ENCODE measurements at places on chromosomes 4 and X.

GRCh38 chr4:95599777-95600400, 51.1 kb upstream of the UNC5C start:
- no peak for DNase-seq

- no peak for DNase-seq
Measured at GRCh38 chr4:142596595-142596994, 249.5 kb downstream of the INPP4B start.

DNA sequence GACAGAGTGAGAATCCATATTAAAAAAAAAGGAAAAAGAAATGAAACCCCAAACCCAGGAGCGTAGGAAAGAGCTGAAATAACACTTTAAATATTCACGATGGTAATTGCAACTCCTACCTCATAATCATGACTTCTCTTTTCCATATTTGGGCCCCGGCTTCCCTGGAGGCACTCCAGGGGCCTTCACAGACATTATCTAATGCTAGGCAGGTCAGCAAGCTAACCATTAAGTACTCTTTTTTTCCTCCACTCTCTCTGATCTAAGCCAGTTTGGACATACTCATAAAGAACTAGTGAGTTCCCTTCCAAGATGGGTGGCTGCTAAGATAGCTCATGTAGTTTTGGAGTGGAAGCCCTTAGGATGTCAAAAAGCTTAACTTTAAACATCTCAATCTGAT, 83.2 kb downstream of the SH3KBP1 start:
- no peak for DNase-seq

DNA sequence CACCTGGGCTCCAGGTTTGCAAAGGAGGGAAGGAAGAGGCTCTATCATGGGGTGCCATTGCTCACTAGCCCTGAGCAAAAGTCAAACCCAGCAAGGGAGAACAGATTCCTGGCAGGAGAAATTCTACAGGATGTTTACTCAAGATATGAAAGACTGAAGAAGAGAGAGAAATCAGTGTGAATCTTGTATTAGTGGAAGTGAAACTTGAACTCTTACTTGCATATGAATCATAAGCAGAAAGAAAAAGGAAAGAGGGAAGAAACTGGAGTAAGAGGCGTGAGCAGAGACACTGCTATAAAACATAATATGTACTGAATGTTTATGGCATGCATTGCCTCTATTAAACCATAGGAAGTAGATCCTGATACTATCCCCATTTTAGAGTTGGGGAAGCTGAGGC, 60.9 kb downstream of the C4orf46 start:
- DNase-seq = no peak

DNA sequence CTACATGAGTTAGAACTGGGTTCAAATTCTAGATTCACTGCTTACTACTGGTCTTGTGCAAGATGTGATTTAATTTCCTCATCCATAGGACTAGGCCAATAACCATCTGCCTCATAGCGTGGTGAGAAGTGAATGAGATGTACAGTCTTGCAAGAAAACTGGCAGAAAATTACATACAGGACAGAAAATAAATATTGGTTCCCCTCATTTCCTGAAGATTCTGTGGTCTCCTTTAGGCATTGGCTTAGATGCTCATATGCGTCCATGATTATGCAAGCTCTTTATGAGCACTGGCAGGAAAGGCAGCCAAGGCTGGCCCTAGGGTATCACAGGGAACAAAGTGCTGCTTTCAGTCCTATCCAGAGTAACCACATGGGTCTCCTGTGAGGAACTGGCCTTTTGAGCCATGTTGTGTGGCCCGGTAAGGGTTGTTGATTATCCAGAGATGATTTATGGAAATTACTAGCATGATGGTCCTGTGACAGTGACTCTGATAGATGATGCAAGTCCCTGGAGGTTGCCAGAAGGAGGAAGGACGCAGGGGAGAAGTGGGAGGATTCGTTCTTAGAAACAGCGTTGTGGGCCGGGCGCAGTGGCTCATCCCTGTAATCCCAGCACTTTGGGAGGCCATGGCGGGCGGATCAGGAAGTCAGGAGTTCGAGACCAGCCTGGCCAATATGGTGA, 9.9 kb upstream of the MOB1B start:
- DNase-seq = no peak

- no peak for DNase-seq
Measured at GRCh38 chr4:152024881-152025280, 264.1 kb upstream of the GATB start.

DNA sequence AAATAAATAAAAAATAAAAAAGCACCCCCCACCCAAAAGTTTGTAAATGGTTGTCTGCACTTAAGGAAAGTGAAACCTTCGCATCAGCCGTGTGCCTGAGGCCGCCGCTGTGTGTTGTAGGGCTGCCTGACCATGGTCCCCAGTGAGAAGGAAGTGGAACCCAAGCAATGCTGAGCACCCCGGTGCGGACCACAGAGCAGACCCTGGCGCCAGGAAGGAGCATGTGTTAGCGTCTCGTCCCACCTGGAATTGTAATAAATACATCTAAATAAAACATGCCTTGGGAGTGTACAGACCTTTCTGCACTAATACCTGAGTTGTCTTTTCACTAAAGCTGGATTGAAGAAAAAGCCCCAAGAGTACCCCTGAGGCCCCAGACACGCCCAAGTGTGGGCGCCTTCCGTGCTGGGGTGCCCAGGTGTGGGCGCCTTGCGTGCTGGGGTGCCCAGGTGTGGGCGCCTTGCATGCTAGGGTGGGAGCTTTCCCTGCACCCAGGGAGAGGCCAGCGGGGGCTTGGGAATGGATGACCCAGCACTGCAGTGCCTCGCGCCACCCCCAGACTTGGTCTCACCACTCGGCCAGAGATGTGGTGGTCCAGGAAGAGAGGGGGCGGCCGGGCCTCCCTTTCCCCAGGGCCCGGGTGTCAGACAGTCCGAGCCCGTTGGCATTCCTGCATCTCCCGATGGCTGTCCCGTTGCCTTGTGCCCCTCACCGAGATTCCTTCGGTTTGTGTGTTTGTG, 33.7 kb downstream of the HTT-AS start:
- DNase-seq = no peak

DNA sequence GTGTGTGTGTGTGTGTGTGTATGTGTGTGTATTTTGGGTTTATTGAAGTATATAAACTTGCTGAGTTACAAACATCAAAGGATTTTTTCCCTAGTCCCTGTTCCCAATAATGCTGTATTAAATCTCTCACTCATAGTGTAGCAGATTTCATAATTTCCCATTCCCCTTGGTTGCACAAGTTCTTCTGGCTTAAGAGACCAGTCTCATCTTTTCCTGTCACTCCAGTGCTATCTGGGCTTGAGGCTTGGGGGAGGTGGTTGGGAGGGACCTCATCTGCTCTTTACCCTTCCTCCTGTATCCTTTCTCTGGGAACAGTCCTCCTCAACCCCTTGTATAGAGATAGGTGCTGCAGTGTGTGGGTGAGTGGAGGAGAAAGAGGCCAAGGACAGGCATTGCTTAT, 285.4 kb upstream of the BOD1L1 start:
- DNase-seq = no peak

Measured in NCI-H1436 treated with DMSO at 0.1 percent for 48 hours (cell line).